ENCODE measurements at places on chromosomes 12 and 14. TPM values are rescaled to one million over a fixed set of nuclear protein-coding genes. Genes with fewer than 3 reads are reported as not detected.

GRCh38 chr12:59459966-59460660 is 135.7 kb upstream of the SLC16A7 start:
- H3K36me3 ChIP-seq: no peaks in the 10 kb centered on the region
- H3K4me1 ChIP-seq: no peaks in the 10 kb centered on the region
- H3K4me3 ChIP-seq: no peak overlapping the region
- H3K27ac ChIP-seq: no peak overlapping the region

GRCh38 chr12:52063981-52064649 is 5.7 kb upstream of the ATG101 start:
- no peaks in the 10 kb centered on the region for H3K36me3 ChIP-seq
- peaks cover 12% of the 10 kb centered on the region for H3K27me3 ChIP-seq
- H3K27ac ChIP-seq: no peak overlapping the region

GRCh38 chr14:104595911-104596450 is 8.6 kb downstream of the TMEM179 start:
- no peaks in the 10 kb centered on the region for H3K4me1 ChIP-seq
- no peak overlapping the region for H3K27ac ChIP-seq
- H3K27me3 ChIP-seq: peaks cover 2% of the 10 kb centered on the region
- no peak overlapping the region for H3K4me3 ChIP-seq

DNA sequence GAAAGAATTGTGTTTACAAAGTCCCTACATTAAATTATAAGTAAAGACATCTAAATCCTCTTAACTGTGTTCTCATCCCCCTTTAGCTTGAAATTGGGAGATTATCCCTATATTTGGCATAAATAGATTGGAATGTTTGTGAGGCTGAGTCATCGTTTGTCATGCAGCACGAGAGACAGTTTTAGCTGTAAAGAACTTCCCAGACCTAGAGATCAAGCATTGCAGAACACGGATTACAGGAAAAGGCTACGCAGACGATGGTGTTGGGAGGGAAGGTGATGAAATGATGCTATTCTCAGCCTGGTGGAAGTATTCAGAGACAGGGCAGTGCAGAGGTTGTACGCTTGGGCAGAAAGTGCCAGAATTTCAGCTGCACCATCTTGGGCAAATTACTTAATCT is 93.8 kb downstream of the PTPRB start:
- peaks cover 8% of the 10 kb centered on the region for H3K27me3 ChIP-seq
- H3K27ac ChIP-seq: no peak overlapping the region
- peaks cover 13% of the 10 kb centered on the region for H3K36me3 ChIP-seq
- no peak for DNase-seq
- H3K4me1 ChIP-seq: no peaks in the 10 kb centered on the region

GRCh38 chr14:103022685-103023044 is 34.7 kb downstream of the CDC42BPB start:
- H3K4me3 ChIP-seq: no peak overlapping the region
- H3K36me3 ChIP-seq: no peaks in the 10 kb centered on the region
- H3K4me1 ChIP-seq: no peaks in the 10 kb centered on the region
- peaks cover 3% of the 10 kb centered on the region for H3K27me3 ChIP-seq
- no peak overlapping the region for H3K27ac ChIP-seq
- DNase-seq: no peak

GRCh38 chr12:112198120-112198733 is 72.9 kb downstream of the TRAFD1 start:
- H3K36me3 ChIP-seq: peaks cover 20% of the 10 kb centered on the region
- H3K4me1 ChIP-seq: no peaks in the 10 kb centered on the region
- H3K27me3 ChIP-seq: no peaks in the 10 kb centered on the region
- DNase-seq: peak; percentile 12
- H3K27ac ChIP-seq: no peak overlapping the region
- H3K4me3 ChIP-seq: no peak overlapping the region

DNA sequence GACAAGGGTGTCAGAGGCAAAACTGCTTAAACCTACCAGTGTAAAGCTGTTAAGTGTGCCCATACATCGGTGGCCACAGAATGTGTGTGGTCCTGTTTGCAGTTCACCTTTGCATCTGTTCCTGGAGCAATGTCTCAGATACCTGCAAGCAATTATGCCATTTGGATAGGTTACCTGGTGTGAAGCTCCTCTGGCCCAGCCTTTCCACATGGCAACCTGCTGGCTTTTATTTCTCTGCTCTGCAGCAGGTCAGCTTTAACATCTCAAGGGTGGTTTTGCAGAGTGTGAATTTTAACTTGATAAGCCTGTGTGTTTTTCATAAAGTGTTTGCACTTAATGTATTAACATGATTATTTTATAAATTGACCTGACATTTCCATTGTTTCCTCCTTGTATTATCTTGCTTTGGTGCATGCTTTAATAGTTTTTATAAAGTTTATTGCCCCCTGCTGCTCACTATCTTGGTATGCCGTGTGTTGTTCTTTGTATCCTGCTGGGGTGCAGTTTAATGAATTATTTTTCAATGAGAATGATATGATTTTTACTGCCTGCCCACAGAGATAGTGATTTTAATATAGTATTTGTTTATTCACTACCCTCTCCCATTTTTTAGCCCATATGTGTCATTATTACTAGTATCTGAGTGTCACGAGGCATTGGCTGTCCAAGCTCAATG is 403.8 kb downstream of the NPAS3 start:
- no peaks in the 10 kb centered on the region for H3K4me1 ChIP-seq
- H3K27me3 ChIP-seq: no peaks in the 10 kb centered on the region

GRCh38 chr12:31300783-31301182 is 25.2 kb downstream of the SINHCAF start:
- no peak for DNase-seq
- H3K4me3 ChIP-seq: no peak overlapping the region
- H3K4me1 ChIP-seq: peaks cover 38% of the 10 kb centered on the region
- H3K27me3 ChIP-seq: peaks cover 2% of the 10 kb centered on the region

GRCh38 chr12:128969480-128970055 is 116.3 kb downstream of the GLT1D1 start:
- no peak for DNase-seq
- peaks cover 10% of the 10 kb centered on the region for H3K4me1 ChIP-seq
- peak overlapping the region; percentile 15 for H3K4me3 ChIP-seq
- peaks cover 3% of the 10 kb centered on the region for H3K36me3 ChIP-seq
- no peak overlapping the region for H3K27ac ChIP-seq

DNA sequence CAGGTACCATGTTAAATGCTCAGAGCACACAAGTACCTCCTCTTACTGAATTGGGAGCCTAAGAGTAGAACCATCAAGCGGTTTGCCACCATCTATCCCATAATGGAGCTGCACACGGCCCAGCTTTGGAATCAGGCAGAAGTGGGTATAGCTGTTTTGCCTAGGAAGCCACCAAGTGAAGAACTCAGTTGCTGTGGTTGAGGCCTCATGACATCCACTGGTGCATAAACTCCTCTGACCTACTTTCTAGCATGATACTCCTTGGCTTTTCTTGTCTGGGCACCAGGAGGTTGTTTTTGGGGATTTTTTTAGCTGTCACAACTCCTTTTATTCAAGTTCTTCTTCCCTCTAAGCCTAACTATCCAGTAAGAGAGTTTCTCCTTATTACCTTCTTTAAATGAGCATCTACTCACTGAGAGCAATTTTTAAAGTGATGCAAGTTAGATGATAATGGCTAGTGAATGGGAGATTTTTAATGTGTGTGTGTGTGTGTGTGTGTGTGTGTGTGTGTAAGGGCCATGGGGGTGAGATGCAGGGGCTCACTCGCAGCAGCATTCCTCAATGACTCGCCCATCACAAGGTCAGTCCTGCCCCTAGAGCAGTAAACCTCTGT is 20.9 kb upstream of the KRAS start:
- no peak overlapping the region for H3K27ac ChIP-seq
- H3K27me3 ChIP-seq: peaks cover 1% of the 10 kb centered on the region
- no peak for DNase-seq
- no peaks in the 10 kb centered on the region for H3K36me3 ChIP-seq
- no peak overlapping the region for H3K4me3 ChIP-seq

DNA sequence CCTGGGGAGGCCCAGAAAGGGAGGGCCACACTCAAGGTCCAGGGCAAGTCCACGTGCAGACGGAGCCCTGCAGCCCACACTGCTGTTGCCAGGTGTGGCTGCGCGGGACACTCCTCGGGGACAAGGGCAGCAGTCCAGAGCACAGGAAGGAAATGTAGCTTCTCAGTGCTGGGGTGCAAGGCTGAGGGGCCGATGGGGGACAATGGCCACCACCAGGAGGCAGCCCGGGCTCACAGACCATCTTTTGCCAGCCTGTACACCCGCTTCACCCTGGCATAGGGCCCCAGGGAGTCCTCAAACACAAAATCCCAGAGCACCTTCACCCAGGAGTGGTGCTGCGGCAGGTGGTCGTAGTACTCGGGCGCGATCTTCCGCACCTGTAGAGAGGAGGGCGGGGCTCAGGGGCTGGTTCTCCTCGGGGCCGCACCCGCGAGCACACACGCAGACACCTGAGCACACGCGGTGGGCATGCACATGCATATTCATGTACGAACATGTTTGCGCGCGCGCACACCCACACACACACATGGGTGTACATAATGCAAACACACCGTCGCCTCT is 12.8 kb downstream of the DEGS2 start:
- peaks cover 3% of the 10 kb centered on the region for H3K36me3 ChIP-seq
- H3K4me3 ChIP-seq: no peak overlapping the region
- H3K27ac ChIP-seq: peak overlapping the region; percentile 17
- H3K4me1 ChIP-seq: peaks cover 23% of the 10 kb centered on the region
- peak; percentile 18 for DNase-seq

GRCh38 chr14:102729268-102729667 is 48.0 kb upstream of the TRAF3 start:
- no peak overlapping the region for H3K4me3 ChIP-seq
- no peak overlapping the region for H3K27ac ChIP-seq
- DNase-seq: no peak
- no peaks in the 10 kb centered on the region for H3K4me1 ChIP-seq
- H3K27me3 ChIP-seq: peaks cover 2% of the 10 kb centered on the region

- H3K27ac ChIP-seq: peak overlapping the region; percentile 97
- H3K36me3 ChIP-seq: peaks cover 7% of the 10 kb centered on the region
- H3K27me3 ChIP-seq: peaks cover 38% of the 10 kb centered on the region
- DNase-seq: peak; percentile 39
- H3K4me1 ChIP-seq: peaks cover 47% of the 10 kb centered on the region
These were observed 1.0 kb upstream of the SLC38A2 start for GRCh38 chr12:46373301-46374296.

GRCh38 chr14:106875503-106875902 is 1349.1 kb downstream of the TMEM121 start:
- DNase-seq: peak; percentile 15
- H3K27ac ChIP-seq: no peak overlapping the region
- no peaks in the 10 kb centered on the region for H3K36me3 ChIP-seq
- no peak overlapping the region for H3K4me3 ChIP-seq
- peaks cover 9% of the 10 kb centered on the region for H3K4me1 ChIP-seq
- no peaks in the 10 kb centered on the region for H3K27me3 ChIP-seq

DNA sequence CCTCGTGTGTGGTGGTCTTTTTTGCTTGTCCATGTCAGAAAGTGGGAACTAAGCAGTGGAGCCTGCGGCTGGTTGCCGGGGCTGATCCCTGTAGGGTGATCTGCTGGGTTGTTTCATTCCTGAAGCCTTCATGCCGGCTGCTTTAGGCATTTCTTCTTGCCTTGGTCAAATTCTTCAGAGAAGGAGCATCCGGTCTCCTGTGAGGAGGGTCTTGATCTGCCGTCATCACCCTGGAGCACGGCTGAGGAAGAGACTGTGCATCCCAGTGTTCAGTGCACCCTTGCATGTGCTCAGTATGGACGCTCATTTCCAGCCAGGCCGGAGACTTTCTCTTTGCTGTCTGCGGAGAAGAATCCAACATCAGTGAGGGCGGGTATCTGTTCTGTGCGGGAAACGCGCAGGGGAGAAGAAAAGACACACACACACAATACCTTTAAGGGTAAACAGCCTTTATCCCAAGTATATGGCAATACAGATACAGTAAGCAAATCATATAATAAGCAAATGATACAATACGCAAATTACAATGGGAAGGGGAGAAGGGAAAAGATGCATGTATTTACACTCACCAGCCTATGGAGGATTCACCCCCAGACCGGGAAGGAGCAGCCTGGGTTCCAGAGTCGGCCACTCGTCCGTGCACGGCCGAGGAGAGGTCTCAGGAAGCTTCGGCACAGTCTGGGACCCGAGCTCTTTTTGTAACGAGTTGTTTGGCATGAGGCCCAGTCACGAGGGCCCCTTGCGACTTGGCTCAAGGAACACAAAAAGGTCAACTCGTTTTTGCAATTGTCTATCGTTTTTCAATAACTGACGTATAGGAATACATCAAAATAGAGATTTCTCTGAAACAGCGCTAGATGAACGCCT is 1366.8 kb upstream of the TMEM132C start:
- H3K27ac ChIP-seq: no peak overlapping the region
- H3K4me3 ChIP-seq: no peak overlapping the region
- no peak for DNase-seq

GRCh38 chr14:94021001-94021400 is 5.1 kb upstream of the OTUB2 start:
- H3K27ac ChIP-seq: no peak overlapping the region
- H3K27me3 ChIP-seq: peaks cover 6% of the 10 kb centered on the region
- peaks cover 4% of the 10 kb centered on the region for H3K4me1 ChIP-seq
- H3K4me3 ChIP-seq: no peak overlapping the region
- H3K36me3 ChIP-seq: no peaks in the 10 kb centered on the region

- no peak for DNase-seq
- peaks cover 26% of the 10 kb centered on the region for H3K36me3 ChIP-seq
- no peak overlapping the region for H3K27ac ChIP-seq
- H3K4me3 ChIP-seq: no peak overlapping the region
These were observed 31.2 kb upstream of the VPS33A start for GRCh38 chr12:122297494-122297893.

- H3K4me3 ChIP-seq: no peak overlapping the region
- H3K27ac ChIP-seq: no peak overlapping the region
- H3K4me1 ChIP-seq: peaks cover 6% of the 10 kb centered on the region
- no peak for DNase-seq
- peaks cover 14% of the 10 kb centered on the region for H3K36me3 ChIP-seq
These were observed 71.2 kb downstream of the SLC38A4 start for GRCh38 chr12:46754550-46754949.

- no peaks in the 10 kb centered on the region for H3K36me3 ChIP-seq
- no peak overlapping the region for H3K4me3 ChIP-seq
- peaks cover 3% of the 10 kb centered on the region for H3K27me3 ChIP-seq
- DNase-seq: no peak
- H3K27ac ChIP-seq: no peak overlapping the region
These were observed 114.2 kb downstream of the KCNK10 start for GRCh38 chr14:88208858-88209257.

GRCh38 chr12:45130881-45131281 is 80.0 kb upstream of the DBX2 start:
- no peaks in the 10 kb centered on the region for H3K4me1 ChIP-seq
- peak; percentile 11 for DNase-seq
- no peaks in the 10 kb centered on the region for H3K36me3 ChIP-seq
- H3K27ac ChIP-seq: no peak overlapping the region
- H3K27me3 ChIP-seq: no peaks in the 10 kb centered on the region
- no peak overlapping the region for H3K4me3 ChIP-seq

The KLRF1 gene
- polyA plus RNA-seq: 1,807 TPM

The DNAJC22 gene
- not detected for polyA plus RNA-seq

The TMEM30B gene
- polyA plus RNA-seq: 2.9 TPM

The TAS2R31 gene
- not detected for polyA plus RNA-seq

The CLEC4D gene
- polyA plus RNA-seq: not detected

The WNT1 gene
- not detected for polyA plus RNA-seq

The FGD4 gene
- 2.3 TPM for polyA plus RNA-seq

The HOXC11 gene
- polyA plus RNA-seq: not detected

All from immature natural killer cell (primary cell).